ENCODE measurements at places on chromosomes 7 and 10.

- no peak for DNase-seq
Observed at GRCh38 chr10:58109731-58110130, 158.0 kb downstream of the IPMK start.

GRCh38 chr7:98214811-98215321 is 3.6 kb downstream of the BHLHA15 start:
- DNase-seq = no peak

DNA sequence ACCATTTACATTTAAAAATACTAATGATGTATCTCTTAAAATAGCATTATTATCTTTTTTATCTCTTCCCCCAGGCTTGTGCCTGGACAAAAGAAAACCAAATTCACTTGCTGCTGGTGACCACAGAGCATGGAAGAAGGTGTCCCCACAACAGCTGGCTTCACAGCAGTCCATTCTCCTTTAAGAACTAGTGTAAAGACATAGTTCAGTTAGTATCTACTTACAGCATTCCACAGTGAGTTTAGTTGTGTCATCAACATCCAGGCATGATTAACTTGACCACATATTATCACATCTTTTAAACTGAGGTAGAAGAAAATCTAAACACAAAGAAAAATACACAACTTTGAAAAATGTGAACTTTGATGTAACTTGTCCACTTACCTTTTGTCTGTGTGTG is 55.0 kb downstream of the LRRC17 start:
- no peak for DNase-seq

DNA sequence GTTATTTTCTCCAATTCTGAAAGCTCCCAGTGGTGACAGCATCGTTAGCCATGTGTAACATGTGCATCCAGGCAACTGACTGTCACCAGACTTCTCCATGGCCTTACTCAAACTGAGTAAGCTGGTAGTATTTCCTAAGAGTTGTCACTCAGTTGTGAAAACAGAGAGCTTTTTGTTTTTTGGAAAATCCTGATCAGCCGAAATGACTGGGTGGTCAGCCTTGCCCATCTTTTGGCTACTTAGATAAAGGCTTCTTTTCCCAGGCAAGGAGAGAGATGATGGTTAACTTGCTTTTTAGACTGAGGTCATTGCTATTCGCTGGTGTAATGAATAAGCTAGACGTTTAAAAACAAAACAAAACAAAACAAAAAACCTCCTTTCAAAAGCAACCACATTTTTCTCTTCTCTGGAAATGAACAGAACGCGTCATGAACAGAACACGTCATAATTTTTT is 159.5 kb upstream of the KLF14 start:
- DNase-seq = no peak

GRCh38 chr10:111137007-111137406 is 60.2 kb downstream of the ADRA2A start:
- DNase-seq = no peak

GRCh38 chr7:969403-969802 is 5.9 kb downstream of the COX19 start:
- no peak for DNase-seq

DNA sequence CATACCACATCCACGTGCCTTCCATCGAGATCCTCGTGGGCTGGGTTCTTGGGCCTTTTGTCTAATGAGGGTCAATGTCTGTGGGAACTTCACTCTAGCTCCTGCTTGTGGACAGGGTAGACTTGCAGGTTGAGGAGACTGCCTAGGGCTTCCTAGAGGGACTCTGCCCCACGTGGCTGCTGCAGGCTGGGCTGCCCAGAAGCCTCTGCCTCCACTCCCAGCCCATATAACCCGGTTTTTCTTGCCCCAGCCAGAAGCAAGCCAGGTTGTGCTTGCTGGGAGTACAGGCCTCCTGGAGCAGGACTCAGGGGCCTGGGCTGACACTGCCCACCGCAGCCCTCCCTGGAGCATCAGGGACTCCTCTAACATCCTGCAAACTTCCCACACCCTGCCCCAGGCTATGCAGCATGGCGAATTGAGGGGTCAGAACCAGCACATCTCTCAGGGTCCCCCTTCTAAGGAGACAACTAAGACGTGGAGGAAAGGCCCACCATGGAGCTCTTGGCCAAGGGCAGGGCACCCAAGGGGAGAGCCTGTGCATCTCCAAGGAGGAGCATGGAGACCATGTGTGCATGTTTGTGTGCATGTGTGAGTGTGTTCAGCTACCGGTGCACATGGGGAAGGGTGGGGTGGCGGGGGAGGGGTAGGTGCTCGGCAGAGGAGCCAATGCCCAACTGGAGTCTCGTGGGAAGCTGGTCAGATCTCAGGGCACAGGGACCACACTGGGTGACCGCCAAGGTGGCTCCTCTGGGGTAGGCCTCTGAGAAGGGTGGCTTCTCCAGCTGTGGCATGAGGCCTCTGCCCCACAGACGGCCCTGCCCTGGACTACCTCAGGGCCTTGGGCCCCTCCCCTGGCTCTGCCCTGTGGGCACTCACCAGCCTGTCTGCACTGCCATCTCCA is 62.6 kb downstream of the RASGEF1A start:
- no peak for DNase-seq

DNA sequence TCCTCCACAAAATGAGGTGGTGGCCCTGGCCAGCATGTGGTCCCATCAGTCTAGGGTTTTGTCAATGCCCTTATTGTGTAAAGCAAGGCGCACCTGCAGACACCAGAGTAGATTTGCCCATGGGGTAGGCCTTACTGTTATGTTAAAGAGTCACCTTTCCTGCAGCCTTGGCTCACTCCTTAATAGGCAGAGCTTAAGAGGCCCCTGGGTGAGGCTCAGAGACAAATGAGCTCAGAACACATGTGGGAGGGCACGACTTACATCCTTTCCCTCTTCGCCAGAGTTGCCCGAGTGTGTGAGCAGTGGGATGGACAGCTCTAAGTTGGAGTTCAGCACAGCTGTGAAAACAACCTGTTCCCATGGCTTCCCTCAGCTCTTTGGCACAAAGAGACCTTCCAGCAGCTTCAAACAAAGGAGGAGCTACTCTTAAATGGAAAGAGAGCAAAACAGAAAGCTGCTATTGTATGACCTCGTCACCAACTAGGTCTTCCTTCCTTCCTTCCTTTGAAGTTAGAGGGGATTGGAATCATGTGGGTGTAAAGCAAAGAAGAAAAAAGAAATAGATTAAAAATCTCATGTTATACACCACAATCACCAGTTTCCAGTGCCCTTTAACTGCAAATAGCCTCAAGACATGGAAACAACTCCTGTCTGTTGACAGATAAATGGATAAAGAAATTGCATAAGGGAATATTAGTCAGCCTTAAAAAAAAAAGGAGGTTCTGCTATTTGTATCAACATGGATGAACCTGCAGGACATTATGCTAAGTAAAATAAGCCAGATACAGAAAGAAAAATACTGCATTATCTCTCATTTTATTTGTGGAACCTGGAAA is 11.9 kb upstream of the XPNPEP1 start:
- DNase-seq = no peak

- no peak for DNase-seq
Observed at GRCh38 chr10:65968871-65969270, 957.0 kb upstream of the LRRTM3 start.
